ENCODE measurements at places on chromosomes 2 and 18.

DNA sequence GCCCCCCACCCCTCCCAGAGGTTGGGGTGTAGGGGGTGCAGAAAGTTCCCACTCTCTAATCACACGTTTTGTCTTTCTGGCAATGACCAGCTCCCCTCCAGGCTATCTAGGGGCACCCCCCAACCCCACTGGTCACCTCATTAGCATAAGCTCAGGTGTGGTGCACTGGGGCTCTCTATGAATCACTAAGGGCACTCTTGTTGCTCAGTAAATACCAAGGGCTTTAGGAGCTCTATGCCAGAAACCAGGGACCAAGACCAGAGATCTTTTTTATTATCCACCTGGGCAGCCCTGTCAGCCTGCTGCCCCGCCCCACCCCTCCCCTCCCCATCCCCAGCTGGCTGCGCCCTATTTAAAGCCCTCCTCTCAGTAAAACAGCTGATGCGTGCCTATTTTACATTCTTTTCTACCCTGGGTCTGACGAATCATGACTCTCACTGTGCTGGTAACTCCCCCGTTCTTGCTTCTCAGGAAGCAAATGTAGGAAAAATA is 24.3 kb downstream of the NCK2 start:
- no peak for DNase-seq

DNA sequence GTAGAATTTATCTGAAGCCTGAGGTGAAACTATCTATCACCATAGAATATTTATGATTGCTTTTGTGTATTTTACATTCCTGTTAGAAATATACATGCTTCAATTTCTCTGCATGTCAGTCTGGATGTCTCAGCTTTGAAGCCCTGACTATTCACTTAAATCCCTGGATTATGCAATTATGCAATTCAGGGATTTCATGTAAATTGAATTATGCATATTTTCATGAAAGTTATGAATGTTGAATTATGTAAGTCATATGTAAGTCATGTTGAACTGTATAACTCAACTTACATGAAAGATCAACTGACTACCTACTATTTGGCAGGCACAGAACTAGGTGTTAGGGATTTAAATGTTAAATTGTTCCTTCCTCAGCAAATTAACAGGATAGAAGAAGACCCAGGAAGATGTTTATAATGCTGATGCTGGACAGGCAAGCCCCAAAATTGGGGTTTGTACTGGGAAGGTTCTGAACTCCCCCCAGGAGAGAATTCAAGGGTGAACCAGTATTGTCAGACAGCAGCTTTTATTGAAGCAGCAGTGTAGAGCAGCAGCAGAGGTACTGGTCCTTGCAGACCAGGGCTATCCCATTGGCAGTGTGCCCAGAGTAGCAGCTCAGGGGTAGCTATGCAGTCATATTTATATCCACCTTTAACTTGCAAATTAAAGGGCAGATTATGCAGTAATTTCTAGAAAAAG is 236.5 kb downstream of the ZNF804A start:
- no peak for DNase-seq

DNA sequence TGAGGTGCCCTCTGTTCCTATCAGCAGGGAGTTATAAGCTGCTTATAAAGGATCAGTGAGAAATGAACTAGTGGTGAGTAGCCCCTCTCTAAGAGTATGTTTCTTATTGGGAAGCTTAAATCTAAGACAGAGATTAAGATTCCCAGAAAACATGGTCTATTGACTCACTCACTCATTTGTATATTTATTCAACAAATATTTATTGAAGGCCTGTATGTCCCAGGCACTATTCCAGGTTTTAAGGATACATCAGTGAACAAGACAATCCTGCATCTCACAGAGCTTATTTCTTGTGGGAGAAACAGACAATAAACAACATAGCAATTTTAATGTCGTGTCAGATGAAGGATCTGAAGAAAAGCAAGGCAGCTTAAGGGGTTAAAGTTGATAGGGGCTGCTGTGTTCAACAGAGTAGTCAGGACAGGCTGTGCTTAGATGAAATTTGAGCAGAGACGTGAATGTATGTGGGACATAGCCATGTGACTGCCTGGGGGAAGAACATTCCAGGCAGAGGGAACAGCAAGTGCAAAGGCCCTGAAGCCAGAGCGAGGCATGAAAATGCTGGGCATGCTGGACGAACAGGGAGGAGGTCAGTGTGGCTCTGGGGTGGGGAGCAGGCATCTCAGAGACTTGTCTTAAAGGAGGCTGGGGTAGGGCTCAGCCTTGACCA is 14.8 kb upstream of the PSD4 start:
- no peak for DNase-seq

DNA sequence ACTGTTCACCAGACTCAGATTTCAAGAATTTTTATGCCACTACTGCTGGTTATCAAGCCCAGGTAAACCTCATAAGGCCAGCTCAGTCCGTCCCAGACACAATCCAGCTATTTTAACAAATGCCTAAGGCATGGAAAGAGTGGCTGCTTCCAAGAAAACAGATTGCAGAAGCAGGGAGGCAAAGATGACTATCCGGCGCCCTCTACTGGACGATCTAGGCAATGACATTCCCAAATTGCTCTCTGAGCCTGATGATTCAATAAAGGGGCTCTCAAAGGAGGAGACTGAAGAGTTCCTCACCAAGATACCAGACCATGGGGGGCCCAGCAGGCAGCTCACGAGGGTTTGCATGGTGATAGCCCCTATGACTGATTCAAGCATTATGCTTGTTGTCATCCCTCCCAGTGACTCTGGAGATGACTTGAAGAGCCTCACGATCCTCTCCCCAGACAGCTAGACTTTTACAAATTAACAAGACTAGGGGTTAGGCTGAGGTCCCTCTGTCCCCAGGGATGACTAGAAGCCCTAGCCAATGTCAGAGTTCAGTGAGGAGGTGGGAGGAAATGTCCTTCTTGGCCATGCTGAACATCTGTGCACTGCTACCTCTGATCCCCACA is 25.0 kb downstream of the SERPINB8 start:
- peak; percentile 35 for DNase-seq

DNA sequence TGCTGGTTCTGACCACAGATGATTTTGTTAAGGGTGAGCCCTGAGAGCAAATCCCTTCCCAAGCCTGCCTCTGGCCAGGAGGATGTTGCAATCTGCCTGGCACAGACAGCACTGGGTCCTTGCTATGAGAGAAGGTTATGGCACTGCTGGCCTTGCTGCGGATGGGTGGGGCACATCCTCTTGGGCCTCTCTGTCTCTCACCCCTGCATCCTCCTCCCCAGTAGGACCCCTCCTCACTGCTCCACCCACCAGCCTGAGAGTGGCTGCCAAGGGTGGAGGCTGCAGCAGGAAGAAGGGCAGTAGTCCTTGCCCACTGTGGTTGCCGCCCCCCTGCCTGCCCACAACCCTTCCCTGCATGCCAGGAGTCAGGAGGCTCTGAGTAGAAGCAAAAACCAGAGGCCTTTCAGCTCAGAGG is 180.9 kb downstream of the ZBTB7C start:
- no peak for DNase-seq

All from stimulated activated CD4-positive, alpha-beta T cell treated with anti-CD3 and anti-CD28 coated beads, Interleukin-1b, Interleukin-23, amount 100 ng/mL, for 1 hour (primary cell).